Sciatic nerve (tissue), 2 donors: ENCODE measurements at places on chromosomes 6 and 20. TPM values are rescaled to one million over a fixed set of nuclear protein-coding genes. Genes with fewer than 3 reads are reported as not detected.

C4A gene
- 453 TPM for total RNA-seq

- no peak for DNase-seq
Observed at GRCh38 chr20:44273231-44274215, 26.4 kb downstream of the GDAP1L1 start.

- no peak for DNase-seq
Observed at GRCh38 chr20:15018966-15019365, 681.6 kb upstream of the FLRT3 start.

PACRG gene
- total RNA-seq = 4.3 TPM

GGTLC1 gene
- total RNA-seq = not detected

DNA sequence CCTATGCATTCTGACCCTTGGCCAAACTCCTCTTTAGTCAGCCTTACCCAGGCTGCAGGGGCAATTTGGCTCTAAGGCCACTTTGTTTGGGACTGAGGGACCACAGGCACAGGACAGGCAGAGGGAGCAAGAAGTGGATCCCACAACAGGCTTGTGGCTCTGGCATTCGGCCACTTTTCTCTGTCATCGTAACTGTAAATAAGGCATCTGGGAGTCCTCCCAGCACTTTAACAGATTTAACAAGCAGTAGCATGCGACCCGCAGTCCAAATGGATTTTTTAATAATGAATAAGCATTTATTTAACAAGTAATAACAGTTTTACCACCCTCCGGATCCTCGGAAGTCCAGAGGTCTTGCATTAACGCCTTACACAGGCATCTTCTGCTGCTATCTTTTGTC, 16.1 kb upstream of the CDH22 start:
- no peak for DNase-seq
